Hair follicle dermal papilla cell (primary cell): ENCODE measurements at places on chromosomes 5 and 9. TPM values are rescaled to one million over a fixed set of nuclear protein-coding genes. Genes with fewer than 3 reads are reported as not detected.

Gene SPAAR
- total RNA-seq: not detected in 2 replicates

Gene RNF183
- total RNA-seq: not detected in 2 replicates

Gene IFNA10
- not detected in 2 replicates for total RNA-seq

Gene PCDHA8
- 0.16 and 0.24 TPM in 2 replicates for total RNA-seq

Gene MARCHF11
- not detected in 2 replicates for total RNA-seq

Gene CATSPER3
- total RNA-seq: not detected in 2 replicates

Gene ANXA2R
- total RNA-seq: 1.9 and 3.6 TPM in 2 replicates

Gene PHAX
- 42.6 and 53.5 TPM in 2 replicates for total RNA-seq

Gene PPP3R2
- not detected in 2 replicates for total RNA-seq

Gene PCDHA3
- total RNA-seq: 0.32 and 0.61 TPM in 2 replicates

Gene PCDH12
- total RNA-seq: 0.24 and 0.32 TPM in 2 replicates

Gene PRDM9
- total RNA-seq: not detected in 2 replicates

Gene GHR
- 2.9 and 5.2 TPM in 2 replicates for total RNA-seq

Gene CTNND2
- total RNA-seq: not detected in 2 replicates

Gene LCP2
- total RNA-seq: not detected in 2 replicates

Gene CDKN2A
- 12.3 and 17.2 TPM in 2 replicates for total RNA-seq

Gene ARID3C
- 0.12 and 0.32 TPM in 2 replicates for total RNA-seq

Gene BARHL1
- total RNA-seq: not detected in 2 replicates

Gene PCDHGA2
- 4.2 and 6.0 TPM in 2 replicates for total RNA-seq

Gene ENTREP1
- total RNA-seq: not detected in 2 replicates

Gene NCS1
- total RNA-seq: 53.5 and 54.4 TPM in 2 replicates

Gene HSD17B3
- total RNA-seq: not detected in 2 replicates

Gene FCN2
- total RNA-seq: 0.24 TPM in 1 of 2 replicates, not detected in the other

Gene NOL6
- 32.9 and 34.9 TPM in 2 replicates for total RNA-seq
